ENCODE measurements at places on chromosomes 5 and 9. TPM values are rescaled to one million over a fixed set of nuclear protein-coding genes. Genes with fewer than 3 reads are reported as not detected.

- no peak overlapping the region for H3K27ac ChIP-seq
- no peak overlapping the region for H3K4me3 ChIP-seq
- no peaks in the 10 kb centered on the region for H3K4me1 ChIP-seq
- no peak for DNase-seq
These were observed 388.5 kb downstream of the PSAT1 start for GRCh38 chr9:78685471-78685870.

GRCh38 chr9:14317667-14318320, 3.9 kb upstream of the NFIB start:
- peaks cover 3% of the 10 kb centered on the region for H3K36me3 ChIP-seq
- H3K4me1 ChIP-seq = peaks cover 26% of the 10 kb centered on the region
- DNase-seq = no peak

DNA sequence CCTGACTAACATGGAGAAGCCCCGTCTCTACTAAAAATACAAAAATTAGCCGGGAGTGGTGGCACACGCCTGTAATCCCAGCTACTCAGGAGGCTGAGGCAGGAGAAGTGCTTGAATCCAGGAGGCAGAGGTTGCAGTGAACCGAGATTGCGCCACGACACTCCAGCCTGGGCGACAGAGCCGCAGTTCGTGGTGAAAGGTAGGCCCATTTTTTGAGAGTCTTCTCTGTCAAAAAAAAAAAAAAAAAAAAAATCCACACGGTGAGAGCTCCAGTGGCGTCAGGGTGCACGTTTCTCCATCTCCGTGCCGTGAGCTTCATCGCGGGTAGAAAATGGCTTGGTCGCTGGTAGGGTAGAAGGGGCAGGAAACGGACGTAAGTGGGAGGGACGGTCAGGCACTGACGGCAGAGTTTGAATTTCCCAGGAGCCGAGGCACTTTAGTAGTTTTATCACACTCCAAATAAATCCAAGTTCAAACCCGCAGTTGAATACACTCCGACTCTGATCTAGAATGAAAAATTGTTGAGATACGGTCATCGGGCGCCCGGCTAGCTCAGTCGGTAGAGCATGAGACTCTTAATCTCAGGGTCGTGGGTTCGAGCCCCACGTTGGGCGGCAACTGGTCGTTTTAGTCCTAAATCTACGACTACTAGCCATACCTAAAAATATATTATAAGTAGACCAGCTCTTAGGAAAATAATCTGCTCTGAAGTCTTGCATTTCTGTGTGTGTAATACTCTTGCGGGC, 2.4 kb upstream of the TRIM7 start:
- H3K4me3 ChIP-seq = peak overlapping the region; percentile 92
- H3K27ac ChIP-seq = peak overlapping the region; percentile 97
- peak; percentile 56 for DNase-seq
- peaks cover 34% of the 10 kb centered on the region for H3K4me1 ChIP-seq
- H3K27me3 ChIP-seq = peaks cover 15% of the 10 kb centered on the region

- H3K27me3 ChIP-seq = no peaks in the 10 kb centered on the region
- H3K4me3 ChIP-seq = no peak overlapping the region
- peaks cover 11% of the 10 kb centered on the region for H3K4me1 ChIP-seq
These were observed 161.3 kb upstream of the OTULINL start for GRCh38 chr5:14420101-14420811.

Gene F12
- 0.31 TPM for total RNA-seq

- peaks cover 9% of the 10 kb centered on the region for H3K27me3 ChIP-seq
- H3K36me3 ChIP-seq = no peaks in the 10 kb centered on the region
- no peaks in the 10 kb centered on the region for H3K4me1 ChIP-seq
- H3K27ac ChIP-seq = no peak overlapping the region
- no peak for DNase-seq
These were observed 261.9 kb downstream of the PBX3 start for GRCh38 chr9:126009047-126009446.

Gene FIBCD1
- total RNA-seq = not detected

GRCh38 chr9:104774132-104774531, 10.2 kb downstream of the NIPSNAP3B start:
- H3K27me3 ChIP-seq = no peaks in the 10 kb centered on the region
- H3K4me3 ChIP-seq = no peak overlapping the region

- no peak overlapping the region for H3K4me3 ChIP-seq
- no peaks in the 10 kb centered on the region for H3K36me3 ChIP-seq
- H3K27ac ChIP-seq = no peak overlapping the region
- H3K4me1 ChIP-seq = no peaks in the 10 kb centered on the region
These were observed 35.0 kb upstream of the PCSK5 start for GRCh38 chr9:75855509-75855908.

Gene PRDM9
- not detected for total RNA-seq

Data from activated B cell treated with CpG ODN at 0.5 μM for 24 hours (primary cell).